ENCODE measurements at places on chromosomes 6 and 20.
A peak's percentile ranks its signal among the peaks of the same experiment; 100 is the strongest.

GRCh38 chr20:23349338-23350195 lies 1.0 kb upstream of the NXT1 start:
- H3K27me3 ChIP-seq, result no peaks in the 10 kb centered on the region
- H3K4me1 ChIP-seq, result peaks cover 4% of the 10 kb centered on the region
- peak overlapping the region; percentile 95 for H3K27ac ChIP-seq
- DNase-seq, result no peak
- peaks cover 3% of the 10 kb centered on the region for H3K36me3 ChIP-seq

DNA sequence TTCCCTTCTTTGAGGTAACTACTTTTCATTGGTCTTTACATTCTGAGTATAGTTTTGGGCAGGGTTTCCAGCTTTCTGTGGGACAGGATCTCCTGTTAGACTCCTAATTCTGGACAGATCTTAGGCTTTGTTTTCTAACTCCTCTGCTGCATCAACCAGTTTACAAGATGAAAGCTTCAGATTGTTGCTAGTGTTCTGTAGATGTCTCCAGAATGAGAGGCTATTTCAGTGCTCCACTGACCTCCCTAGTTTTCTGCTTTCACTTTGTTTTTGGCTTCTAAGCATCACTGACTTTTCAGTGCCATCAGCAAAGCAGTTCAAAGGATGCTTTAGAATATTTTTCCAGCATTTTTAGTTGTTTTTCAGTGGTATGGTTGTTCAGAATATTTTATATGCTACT lies 101.4 kb downstream of the LIN28B start:
- no peak overlapping the region for H3K4me3 ChIP-seq
- no peaks in the 10 kb centered on the region for H3K36me3 ChIP-seq
- H3K27me3 ChIP-seq, result no peaks in the 10 kb centered on the region
- no peaks in the 10 kb centered on the region for H3K4me1 ChIP-seq
- H3K27ac ChIP-seq, result no peak overlapping the region

DNA sequence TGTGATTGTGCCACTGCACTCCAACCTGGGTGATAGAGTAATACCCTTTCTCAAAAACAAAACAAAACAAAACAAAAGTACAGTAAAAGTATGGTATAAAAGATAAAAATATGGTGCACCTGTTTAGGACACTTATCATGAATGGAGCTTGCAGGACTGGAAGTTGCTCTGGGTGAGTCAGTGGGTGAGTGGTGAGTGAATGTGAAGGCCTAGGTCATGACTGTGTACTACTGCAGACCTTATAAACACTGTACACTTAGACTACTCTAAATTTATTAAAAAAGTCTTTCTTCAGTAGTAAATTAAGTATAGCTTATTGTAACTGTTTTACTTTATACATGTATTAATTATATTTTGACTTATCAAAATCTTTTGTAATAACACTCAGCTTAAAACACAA lies 46.0 kb downstream of the ZFP64 start:
- H3K27ac ChIP-seq, result no peak overlapping the region
- no peak for DNase-seq
- no peaks in the 10 kb centered on the region for H3K27me3 ChIP-seq
- H3K4me3 ChIP-seq, result no peak overlapping the region
- no peaks in the 10 kb centered on the region for H3K36me3 ChIP-seq
- no peaks in the 10 kb centered on the region for H3K4me1 ChIP-seq

DNA sequence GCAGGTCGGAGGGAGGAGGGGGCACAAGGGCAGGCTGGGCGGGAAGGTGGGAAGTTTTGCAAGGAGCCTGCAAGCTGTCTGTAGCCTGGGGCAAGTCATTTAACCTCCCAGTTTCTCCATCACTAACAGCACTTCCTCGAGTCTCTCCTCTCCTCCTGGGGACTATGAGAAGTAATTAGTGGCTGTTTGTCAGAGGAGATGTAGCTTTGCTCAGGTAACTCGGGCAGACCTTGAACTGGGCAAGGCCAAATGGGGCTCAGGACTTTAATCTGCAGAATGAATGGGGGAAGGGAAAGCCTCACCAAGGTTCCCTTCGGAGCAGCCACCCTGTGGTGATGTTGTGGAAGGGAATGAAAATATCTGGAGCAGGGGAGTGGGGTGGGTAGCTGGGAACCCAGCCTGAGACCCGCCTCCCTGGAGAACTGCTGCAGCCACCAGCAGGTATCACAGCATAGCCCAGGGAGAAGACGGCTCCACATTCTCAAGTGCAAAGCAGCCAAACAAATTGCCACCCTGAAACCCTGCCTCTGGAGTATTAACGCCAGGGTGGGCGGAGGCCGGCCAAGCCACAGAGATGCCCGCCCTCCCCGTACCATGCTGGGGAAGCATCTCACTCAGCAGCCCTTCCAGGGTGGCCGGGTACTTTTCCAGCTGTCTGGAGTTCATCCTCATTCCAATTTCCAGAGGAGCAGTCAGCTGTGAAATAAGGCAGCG lies 6.1 kb upstream of the LEMD2 start:
- H3K36me3 ChIP-seq, result no peaks in the 10 kb centered on the region
- no peak overlapping the region for H3K4me3 ChIP-seq
- no peak overlapping the region for H3K27ac ChIP-seq
- no peak for DNase-seq
- H3K4me1 ChIP-seq, result no peaks in the 10 kb centered on the region

DNA sequence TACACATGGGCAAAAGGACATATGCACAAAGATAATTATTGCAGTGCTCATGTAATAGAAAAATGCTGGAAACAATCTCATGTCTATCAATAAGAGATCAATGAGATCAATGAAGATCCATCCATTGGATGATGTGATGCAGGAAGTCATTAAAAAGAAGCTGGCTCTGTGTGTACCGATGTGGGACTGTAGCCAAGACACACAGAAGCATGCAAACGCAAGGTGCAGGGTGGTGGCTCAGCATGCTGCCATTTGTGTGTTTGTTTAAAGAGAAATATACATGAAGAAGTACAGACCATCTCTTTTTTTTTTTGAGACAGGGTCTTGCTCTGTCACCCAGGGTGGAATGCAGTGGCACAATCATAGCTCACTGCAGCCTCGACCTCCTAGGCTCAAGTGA lies 33.1 kb upstream of the KCNB1 start:
- H3K4me3 ChIP-seq, result no peak overlapping the region
- peaks cover 5% of the 10 kb centered on the region for H3K27me3 ChIP-seq
- no peaks in the 10 kb centered on the region for H3K36me3 ChIP-seq
- H3K27ac ChIP-seq, result no peak overlapping the region
- no peaks in the 10 kb centered on the region for H3K4me1 ChIP-seq
- no peak for DNase-seq

DNA sequence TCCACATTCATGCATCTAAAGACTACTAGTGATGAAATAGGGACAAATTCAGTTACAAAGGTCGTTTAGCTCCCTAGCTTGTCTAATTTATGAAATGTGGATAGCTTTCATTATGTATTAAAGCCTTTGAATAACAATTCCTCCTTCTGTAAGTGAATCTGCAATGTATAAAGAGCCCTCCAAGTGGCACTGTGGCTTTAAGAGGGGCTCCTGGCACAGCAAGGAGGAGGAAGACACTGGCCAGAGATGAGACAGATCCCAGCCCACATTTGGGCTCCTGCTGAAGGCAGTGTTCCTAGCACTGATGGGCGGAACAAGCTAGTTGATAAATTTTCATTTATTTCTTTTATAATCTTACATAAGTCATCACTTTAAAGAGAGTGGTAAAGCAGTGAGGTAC lies 17.6 kb upstream of the FUCA2 start:
- no peak overlapping the region for H3K4me3 ChIP-seq
- H3K4me1 ChIP-seq, result peaks cover 3% of the 10 kb centered on the region
- DNase-seq, result no peak
- H3K36me3 ChIP-seq, result no peaks in the 10 kb centered on the region

- no peaks in the 10 kb centered on the region for H3K36me3 ChIP-seq
- H3K27me3 ChIP-seq, result no peaks in the 10 kb centered on the region
- no peak overlapping the region for H3K27ac ChIP-seq
- H3K4me1 ChIP-seq, result no peaks in the 10 kb centered on the region
- no peak for DNase-seq
Measured at GRCh38 chr6:7846966-7847818, 63.4 kb downstream of the TXNDC5 start.
